Stimulated activated naive CD4-positive, alpha-beta T cell (primary cell): ENCODE measurements at places on chromosomes 1 and 21.

GRCh38 chr21:35284199-35284598, 235.1 kb upstream of the RUNX1 start:
- no peak for DNase-seq

- peak; percentile 93 for DNase-seq
These were observed at the start of gene TMCO1 for GRCh38 chr1:165768513-165769394. TMCO1 (minus strand) TSS chr1:165768868; CDS start chr1:165768751, 117 bp downstream.

GRCh38 chr1:244341455-244342450, 110.0 kb downstream of the ADSS2 start:
- no peak for DNase-seq

- DNase-seq = no peak
These were observed 70.0 kb upstream of the B3GALT5 start for GRCh38 chr21:39542736-39543135.

DNA sequence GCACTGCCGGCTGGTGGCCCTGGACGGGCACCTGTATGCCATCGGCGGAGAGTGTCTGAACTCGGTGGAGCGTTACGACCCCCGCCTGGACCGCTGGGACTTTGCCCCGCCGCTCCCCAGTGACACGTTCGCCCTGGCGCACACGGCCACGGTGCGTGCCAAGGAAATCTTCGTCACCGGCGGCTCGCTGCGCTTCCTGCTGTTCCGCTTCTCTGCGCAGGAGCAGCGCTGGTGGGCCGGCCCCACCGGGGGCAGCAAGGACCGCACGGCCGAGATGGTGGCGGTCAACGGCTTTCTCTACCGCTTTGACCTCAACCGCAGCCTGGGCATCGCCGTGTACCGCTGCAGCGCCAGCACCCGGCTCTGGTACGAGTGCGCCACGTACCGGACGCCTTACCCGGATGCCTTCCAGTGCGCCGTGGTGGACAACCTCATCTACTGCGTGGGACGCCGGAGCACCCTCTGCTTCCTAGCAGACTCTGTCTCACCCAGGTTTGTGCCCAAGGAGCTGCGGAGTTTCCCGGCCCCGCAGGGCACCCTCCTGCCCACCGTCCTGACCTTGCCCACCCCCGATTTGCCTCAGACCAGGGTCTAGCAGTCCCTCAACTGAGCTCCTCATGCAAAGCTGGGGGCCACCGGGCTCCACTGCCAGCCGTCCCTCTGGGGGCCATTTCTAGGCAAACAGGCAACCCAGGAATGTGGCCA, 2.1 kb downstream of the KLHDC7A start:
- DNase-seq = no peak

DNA sequence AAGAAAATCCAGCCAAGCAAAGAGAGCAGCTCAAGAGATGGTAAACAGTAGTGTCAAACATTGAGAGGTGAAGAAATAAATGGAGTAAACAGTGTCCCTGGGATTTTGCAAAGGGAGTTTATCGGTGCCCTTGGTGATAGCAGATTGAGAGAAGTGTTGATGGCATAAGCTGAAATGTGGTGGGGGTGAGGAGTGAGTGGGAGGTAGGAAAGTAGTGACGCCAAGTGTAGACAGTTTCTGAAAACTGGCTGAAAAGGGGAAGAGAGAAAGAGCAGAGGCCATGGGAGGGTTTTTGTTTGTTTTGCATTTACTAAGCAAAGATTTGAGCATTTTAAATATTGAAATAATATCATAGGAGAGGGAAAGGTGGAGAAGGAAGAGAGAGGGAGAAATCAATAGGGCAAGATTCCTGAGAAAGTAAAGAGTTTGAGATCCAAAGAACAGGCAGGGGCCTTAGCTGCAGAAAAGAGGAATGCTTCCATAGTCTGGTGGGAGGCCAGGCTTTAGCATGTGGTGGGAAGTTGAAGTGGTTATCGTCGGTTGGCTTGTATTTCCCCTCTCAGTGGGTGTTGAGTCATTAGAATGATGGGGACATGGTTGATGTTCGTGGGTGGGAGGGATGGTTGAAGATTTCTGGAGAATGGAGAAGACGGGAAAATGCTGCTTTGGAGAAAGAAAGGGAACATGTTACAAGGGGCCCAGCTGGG, 26.8 kb upstream of the RASAL2 start:
- no peak for DNase-seq

DNA sequence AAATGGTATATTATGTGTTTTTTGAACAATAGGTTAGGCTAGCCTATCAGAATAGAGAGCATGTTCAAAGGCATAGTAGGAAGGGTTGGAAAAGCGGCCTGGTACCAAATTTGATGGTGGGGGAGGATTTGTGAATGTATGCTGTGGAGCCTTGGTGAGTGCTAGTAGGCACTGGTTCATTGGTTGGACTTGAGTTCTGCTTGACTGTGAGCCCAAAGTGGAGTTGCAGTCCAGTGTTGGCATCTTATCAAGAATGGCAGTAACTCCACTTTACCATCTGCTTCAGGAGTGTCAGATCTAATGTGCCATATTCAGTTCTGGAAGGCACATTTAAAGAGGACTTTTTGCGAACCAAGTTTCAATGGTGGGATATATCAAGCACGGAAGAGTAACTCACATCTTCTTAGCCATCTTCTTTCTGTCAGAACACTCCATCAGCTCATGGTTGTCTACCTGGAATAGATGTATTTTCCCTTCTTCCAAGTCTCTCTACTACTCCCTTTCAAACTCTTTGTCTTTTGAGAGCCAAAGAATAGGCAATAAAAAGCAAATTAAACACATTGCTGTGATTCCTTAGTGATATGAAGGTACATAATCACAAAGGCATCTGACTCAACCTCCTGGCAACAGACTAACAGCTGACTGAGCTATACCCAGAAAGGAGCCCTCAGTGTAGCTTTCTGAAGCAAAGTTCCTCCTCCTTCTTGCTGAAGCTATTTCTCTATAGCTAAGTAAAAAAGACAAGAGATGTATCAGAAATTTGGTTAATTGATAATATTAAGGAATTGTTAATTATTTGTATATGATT, 21.7 kb downstream of the LRRC8B start:
- no peak for DNase-seq

- no peak for DNase-seq
These were observed 21.8 kb downstream of the KDM4A start for GRCh38 chr1:43671626-43672330.

DNA sequence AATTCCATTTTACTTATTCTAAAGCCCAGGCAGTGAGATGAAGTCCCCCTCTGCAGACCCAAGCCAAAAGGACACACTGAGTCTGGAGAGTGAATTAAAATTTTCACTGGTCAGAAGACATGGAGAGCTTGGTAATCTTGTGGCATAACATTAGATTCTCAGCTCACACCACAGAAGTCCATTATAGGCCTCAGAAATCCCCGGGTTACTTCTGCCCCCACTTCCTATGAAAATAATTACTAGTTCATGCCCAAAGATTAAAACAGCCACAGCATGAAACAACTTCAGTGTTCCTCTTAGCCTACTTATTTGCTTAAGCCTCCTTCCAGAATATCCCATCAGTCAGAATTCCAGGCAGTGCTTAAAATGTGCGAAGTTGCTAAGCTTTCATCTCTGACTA, 123.3 kb downstream of the ZC3H11B start:
- no peak for DNase-seq

DNA sequence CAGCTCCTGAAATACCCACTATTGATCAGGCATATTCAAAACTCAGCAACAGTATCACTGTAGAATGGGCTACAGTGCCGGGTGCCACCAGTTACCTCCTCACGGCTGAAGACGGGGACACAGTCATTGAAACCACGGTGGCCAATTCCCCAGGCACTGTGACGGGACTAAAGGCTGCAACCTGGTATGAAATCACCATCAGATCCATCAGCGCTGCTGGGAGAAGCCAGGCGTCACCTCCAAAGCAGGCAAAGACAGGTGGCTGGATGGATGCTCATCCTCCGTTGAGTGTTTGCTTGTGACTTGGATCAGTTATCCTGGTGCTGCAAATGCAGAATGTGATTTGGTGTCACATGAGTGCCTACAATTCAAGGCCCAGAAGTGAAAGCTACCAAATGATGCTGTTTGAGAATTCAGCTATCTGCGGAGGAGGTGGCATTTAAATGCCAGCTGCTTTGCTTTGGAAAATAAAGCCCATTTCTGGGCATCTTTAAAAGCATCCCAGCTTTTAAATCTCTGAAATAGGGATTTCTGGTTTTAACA, 5.1 kb downstream of the FNDC7 start:
- DNase-seq = no peak

- DNase-seq = no peak
These were observed 3.7 kb upstream of the SF3B4 start for GRCh38 chr1:149931212-149931790.

DNA sequence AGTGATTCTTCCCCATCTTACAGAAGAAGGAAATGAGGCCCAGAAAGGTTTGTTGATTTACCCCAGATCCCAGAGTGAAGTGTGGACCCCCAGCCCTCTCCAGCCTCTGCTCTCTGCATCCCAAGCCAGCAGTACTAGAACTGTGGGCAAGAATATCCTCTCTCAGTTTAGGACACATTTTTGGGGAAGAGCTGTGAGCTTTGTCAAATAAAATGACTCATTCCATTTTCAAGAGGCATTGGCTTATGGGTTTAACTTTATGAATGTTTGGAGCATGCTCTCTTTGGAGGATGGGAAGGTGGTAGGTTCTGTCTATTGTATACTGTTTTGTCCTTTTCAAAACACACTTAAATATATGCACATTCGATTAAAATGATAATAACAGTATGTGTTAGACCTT, 70.6 kb upstream of the CNTN2 start:
- no peak for DNase-seq

DNA sequence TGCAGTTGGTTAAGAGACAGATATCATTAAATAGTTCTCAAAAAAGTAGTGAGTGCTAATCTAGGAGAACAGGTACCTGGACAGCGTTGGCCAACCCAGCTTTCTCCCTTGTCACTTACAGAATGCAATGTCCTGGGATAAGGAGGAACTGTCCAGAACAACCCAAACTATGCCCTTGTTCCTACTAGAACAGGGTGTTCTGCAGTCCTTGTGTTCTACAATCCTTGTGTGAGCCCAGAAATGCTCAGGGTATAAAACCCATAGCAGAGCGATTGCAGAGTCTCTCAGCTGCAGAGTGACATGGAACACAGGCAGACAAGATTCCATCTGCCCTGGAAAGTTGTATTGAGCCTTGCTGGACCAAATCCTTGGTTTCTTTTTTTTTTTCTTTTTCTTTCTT, 83.5 kb upstream of the VANGL1 start:
- DNase-seq = no peak

DNA sequence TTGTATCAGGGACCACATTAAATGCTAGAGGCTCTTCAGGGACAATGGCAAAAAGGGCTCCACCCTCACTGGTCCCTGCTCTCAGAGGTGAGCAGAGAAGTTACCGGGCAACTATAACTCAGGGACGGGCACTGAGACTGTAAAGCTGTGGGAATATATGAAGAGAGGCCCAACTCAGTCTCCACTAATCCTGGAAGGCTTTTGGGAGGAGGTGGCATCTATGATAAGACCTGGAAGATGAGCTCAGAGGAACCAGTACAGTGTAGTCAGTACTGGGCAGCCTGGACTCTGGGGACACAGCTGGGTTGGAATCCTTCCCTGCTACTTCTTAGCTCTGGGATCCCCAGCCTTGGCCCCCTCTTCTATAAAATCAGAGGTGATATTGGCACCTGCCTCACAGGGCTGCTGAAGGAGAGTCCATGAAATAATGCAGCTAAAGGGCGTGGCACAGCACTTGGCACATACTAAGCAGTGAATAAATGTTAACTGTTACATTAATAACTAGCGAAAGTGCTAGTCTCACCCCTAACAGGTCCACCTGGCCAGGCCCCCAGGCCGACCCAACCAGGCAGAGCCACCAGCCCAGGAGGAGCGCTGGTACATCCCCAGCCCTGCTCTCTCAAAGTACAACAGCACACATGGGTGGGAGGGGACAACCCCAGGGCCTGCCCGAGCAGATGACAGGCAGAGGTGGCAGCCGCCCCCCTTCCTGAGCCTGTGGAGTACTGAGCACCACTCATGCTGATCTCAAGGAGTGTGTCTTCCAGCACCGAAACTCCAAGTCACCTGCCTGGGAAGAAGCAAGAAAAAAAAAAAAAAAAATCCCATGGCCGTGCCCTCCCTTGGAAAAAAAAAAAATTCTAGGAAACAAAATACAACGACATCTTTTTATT, 62.7 kb downstream of the CASZ1 start:
- DNase-seq = no peak

- no peak for DNase-seq
These were observed 12.3 kb downstream of the UQCRH start for GRCh38 chr1:46315669-46316403.

GRCh38 chr1:73674945-73675561, 522.9 kb downstream of the LRRIQ3 start:
- DNase-seq = no peak

DNA sequence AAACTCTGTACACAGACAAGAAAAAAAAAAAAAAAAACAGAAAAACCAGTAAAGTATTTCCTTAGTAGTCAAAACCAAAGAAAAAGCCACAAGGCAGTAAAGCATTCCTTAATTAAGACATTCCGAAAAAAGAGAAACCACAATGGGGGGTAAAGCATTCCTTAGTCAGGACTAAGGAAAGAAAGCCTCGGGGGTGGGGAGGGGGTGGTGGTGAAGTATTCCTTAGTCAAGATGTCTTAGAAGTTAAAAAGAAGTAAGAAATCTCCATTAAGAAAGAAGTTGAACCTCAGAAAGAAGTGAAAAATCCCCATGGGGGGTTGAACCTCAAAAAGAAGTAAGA, 28.2 kb upstream of the FMO1 start:
- no peak for DNase-seq

DNA sequence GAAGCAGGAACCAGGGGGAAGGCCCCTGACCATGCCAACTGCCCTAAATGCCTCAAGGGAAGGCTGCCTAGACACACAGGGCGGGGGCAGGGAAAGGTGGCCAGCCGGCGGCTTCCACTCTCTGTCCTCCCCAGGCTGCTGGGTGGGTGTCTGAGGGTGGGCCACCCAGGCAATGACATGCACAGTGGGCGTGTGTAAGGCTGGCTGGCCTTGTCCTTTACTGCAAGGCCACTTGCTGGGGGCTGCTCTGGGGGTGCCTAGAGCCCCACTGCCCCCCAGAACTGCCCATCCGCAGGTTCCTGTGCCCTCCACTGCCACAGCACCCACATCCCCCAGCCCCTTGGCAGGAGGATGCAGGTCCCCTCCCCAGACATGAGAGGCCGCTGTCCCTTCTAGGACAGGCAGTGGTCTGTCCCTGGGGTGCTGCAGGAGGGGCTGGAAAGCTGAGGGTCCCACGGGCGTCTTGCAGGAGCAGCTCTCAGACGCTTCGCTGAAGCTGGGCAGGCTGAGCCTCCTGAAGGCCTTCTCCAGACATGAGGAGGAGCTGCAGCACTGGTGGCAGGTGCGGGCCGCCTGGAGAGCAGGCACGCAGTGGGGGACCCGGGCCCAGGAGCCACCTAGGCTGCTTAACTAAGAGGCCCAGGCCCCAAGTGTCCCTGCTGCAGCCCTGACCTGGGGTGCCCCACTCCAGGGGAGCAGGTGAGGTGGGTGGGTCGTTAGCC, 10.1 kb downstream of the CCDC27 start:
- no peak for DNase-seq
